ENCODE measurements at places on chromosomes 16 and 17.

- no peak overlapping the region for H3K27ac ChIP-seq
- no peaks in the 10 kb centered on the region for H3K4me1 ChIP-seq
- no peak for DNase-seq
- peaks cover 3% of the 10 kb centered on the region for H3K27me3 ChIP-seq
- H3K4me3 ChIP-seq: no peak overlapping the region
Measured at GRCh38 chr16:87454391-87454790, 38.4 kb downstream of the ZCCHC14 start.

DNA sequence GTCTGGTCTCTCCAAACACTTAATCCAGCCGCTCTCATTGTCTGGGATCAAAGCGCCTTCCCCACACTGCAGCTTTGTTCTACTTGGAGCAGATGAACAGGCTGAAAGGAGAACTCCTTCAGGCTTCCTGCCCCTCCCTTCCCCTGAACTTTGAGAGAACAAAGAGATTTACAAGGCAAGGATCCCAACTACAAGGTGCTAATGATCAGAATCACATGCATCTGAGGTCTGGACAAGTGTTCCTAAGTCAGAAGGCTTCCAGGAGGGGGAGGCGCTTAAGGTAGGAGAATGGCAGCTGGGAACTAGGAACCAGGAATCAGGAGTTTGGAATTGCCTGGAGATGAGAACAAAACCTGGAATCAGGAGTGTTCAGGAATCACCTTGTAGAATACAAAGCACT is 606.3 kb upstream of the CDH11 start:
- H3K27ac ChIP-seq: no peak overlapping the region
- no peaks in the 10 kb centered on the region for H3K4me1 ChIP-seq
- no peaks in the 10 kb centered on the region for H3K36me3 ChIP-seq
- DNase-seq: no peak
- H3K4me3 ChIP-seq: no peak overlapping the region

GRCh38 chr17:2253362-2253761 is 50.2 kb downstream of the SMG6 start:
- H3K36me3 ChIP-seq: peaks cover 23% of the 10 kb centered on the region
- H3K4me1 ChIP-seq: no peaks in the 10 kb centered on the region
- no peaks in the 10 kb centered on the region for H3K27me3 ChIP-seq
- H3K4me3 ChIP-seq: no peak overlapping the region

GRCh38 chr17:63419949-63420867 is 25.9 kb downstream of the CYB561 start:
- DNase-seq: no peak
- H3K27ac ChIP-seq: no peak overlapping the region
- H3K4me1 ChIP-seq: no peaks in the 10 kb centered on the region

- no peak for DNase-seq
- H3K36me3 ChIP-seq: peaks cover 12% of the 10 kb centered on the region
- H3K27ac ChIP-seq: peak overlapping the region; percentile 85
- no peaks in the 10 kb centered on the region for H3K27me3 ChIP-seq
- H3K4me3 ChIP-seq: peak overlapping the region; percentile 3
- peaks cover 66% of the 10 kb centered on the region for H3K4me1 ChIP-seq
Measured at GRCh38 chr17:40329839-40330794, 21.1 kb downstream of the RARA start.

DNA sequence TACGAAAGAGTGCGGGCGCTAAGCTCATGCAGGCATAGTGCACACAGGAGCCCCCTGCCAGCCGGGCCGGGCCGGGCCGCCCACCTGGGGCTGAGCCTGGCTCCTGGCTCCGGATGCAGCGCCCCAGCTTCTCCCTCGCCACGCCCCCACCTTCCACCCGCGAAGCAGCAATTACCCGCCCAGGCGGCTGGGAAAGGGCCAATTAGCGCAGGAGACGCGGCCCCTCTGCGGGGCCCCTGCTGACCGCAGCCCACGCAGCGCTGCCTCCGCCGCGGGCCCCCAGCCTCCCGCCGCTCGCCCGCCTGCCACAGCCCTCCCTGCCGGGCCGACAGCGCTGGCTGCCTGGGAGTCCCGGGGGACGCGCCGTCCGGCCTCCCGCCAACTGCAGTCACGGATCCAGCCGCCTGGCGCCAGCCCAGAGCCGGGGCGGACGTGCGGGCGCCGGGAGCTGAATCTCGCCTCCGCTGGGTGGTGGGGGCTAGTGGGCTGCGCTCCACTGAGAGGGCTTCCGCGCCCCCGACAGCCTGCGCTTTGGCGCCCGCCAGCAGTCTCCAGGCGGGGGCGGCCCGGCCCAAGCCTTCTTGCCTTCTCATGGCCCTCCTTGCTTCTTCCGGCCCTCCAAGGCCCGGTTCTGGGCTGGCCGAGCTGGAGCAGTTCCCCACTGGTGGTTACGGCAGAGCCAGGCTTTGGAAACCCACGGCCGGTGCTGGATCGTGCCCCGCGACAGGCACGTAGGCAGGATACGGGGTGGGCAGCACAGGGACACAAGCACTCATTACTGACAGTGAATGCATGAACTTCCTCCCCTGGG is 14.9 kb upstream of the CBFB start:
- peaks cover 4% of the 10 kb centered on the region for H3K4me1 ChIP-seq
- no peaks in the 10 kb centered on the region for H3K27me3 ChIP-seq
- H3K4me3 ChIP-seq: peak overlapping the region; percentile 86
- no peak overlapping the region for H3K27ac ChIP-seq
- no peaks in the 10 kb centered on the region for H3K36me3 ChIP-seq
- DNase-seq: peak; percentile 51

- H3K27ac ChIP-seq: no peak overlapping the region
- peaks cover 10% of the 10 kb centered on the region for H3K36me3 ChIP-seq
- peaks cover 4% of the 10 kb centered on the region for H3K27me3 ChIP-seq
- H3K4me1 ChIP-seq: peaks cover 3% of the 10 kb centered on the region
Measured at GRCh38 chr17:73657473-73658116, 13.3 kb upstream of the SDK2 start.

DNA sequence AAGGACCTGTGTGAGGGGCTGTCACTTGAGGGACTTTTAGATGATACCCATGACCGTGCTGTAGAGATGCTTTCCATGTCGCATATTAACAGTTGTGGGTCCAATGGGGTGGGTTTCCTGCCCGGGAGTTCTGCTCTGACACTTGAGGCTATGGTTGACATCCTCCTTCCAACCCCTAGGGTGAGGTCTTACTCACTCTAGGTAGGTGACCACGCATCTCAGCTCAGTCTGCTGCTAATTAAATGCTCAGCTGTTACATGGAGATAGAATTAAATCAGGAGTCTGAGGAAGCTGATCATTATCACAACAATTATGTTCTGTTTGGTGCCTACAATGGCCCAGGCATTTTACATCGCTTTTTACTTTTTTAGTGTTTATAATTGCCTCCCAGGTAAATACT is 40.2 kb downstream of the OSBPL7 start:
- no peak for DNase-seq
- H3K27me3 ChIP-seq: peaks cover 22% of the 10 kb centered on the region
- no peak overlapping the region for H3K27ac ChIP-seq

DNA sequence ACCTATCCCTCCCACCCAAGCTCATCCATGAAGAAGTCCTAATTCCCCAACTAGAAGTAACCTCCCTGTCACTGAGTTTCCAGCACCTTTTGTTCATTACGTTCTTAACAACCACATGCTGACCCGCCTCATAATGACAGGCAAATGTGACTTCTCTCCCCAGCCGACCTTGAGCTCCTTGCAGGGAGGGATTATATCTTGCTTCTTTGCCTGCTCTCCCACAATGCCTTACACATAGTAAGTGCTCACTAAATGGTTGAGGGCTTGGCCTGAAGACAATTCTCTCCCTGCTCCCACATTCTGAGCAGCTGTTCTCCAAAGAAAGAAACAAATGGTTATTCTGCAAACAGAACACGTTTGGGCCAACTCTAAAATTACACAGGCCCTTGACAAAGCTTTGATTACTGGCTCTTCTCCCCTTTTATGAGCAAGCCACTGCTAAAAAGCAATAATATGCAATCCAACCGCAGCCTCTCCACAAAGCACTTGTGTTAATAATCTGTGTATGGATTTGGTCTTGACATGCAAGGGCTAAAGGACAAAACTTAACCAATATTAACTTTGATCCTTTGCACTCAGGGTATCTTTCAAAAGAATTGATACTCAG is 23.2 kb downstream of the SLC39A11 start:
- H3K27ac ChIP-seq: no peak overlapping the region
- no peaks in the 10 kb centered on the region for H3K27me3 ChIP-seq
- H3K4me1 ChIP-seq: peaks cover 4% of the 10 kb centered on the region
- no peak overlapping the region for H3K4me3 ChIP-seq

DNA sequence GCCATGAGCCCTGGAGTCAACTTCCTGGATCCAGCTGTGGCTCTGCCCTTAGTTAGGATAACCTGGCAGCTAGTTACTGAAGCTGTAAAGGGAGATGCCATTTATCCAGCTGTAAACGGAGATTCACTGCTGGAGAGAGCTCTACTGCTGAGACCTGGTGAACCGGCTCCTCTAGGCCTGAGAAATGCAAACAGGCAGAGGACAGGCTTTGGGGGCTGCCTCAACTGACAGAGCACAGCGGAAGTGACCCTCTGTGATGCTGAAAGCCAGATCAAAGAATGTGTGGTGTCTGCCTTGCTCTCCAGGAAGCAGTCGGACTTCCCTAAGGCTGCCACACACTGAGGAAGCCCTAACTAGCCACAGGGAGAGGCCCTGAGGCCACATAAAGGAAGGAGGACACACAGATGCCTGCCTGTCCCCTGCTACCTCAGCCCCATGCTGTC is 21.9 kb upstream of the GPRC5C start:
- DNase-seq: no peak
- peaks cover 8% of the 10 kb centered on the region for H3K27me3 ChIP-seq
- no peak overlapping the region for H3K27ac ChIP-seq
- H3K36me3 ChIP-seq: peaks cover 1% of the 10 kb centered on the region
- no peaks in the 10 kb centered on the region for H3K4me1 ChIP-seq

GRCh38 chr16:84647828-84648594 is at the start of gene KLHL36:
Gene KLHL36 (plus strand): TSS chr16:84648511. CDS start chr16:84650868, 2,357 bp downstream.
- peaks cover 35% of the 10 kb centered on the region for H3K4me1 ChIP-seq
- no peaks in the 10 kb centered on the region for H3K27me3 ChIP-seq
- peak; percentile 67 for DNase-seq
- peak within 1 kb of the TSS; percentile 96 for H3K27ac ChIP-seq
- peaks cover 7% of the 10 kb centered on the region for H3K36me3 ChIP-seq
- peak within 1 kb of the TSS; percentile 98 for H3K4me3 ChIP-seq

GRCh38 chr17:83171661-83172060 is 92.3 kb downstream of the METRNL start:
- no peak overlapping the region for H3K27ac ChIP-seq
- peak; percentile 6 for DNase-seq
- peaks cover 5% of the 10 kb centered on the region for H3K36me3 ChIP-seq
- no peak overlapping the region for H3K4me3 ChIP-seq

- peak overlapping the region; percentile 97 for H3K27ac ChIP-seq
- peaks cover 51% of the 10 kb centered on the region for H3K4me1 ChIP-seq
- peak overlapping the region; percentile 99 for H3K4me3 ChIP-seq
- peaks cover 19% of the 10 kb centered on the region for H3K36me3 ChIP-seq
- no peak for DNase-seq
Measured at GRCh38 chr17:4947411-4948165, 742 bp downstream of the PFN1 start.

DNA sequence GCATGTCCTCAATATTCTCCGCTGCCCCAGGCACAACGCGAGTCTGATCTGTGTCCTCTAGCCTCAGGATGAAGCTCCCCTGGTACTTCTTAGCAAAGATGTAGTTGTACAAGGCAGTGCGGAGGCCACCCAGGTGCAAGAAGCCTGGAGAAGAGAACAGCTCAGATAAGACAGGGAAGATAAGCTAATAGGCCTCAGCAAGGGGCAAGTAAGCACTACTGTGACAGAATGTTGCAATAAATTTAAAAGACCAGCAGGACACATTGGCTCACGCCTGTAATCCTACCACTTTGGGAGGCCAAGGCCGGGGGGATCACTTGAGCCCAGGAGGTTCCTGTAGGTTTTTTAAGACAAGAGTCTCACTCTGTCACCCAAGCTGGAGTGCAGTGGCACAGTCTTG is 5.0 kb downstream of the EARS2 start:
- H3K4me3 ChIP-seq: no peak overlapping the region
- DNase-seq: no peak
- peaks cover 23% of the 10 kb centered on the region for H3K36me3 ChIP-seq
- H3K27me3 ChIP-seq: no peaks in the 10 kb centered on the region
- H3K27ac ChIP-seq: no peak overlapping the region
- H3K4me1 ChIP-seq: peaks cover 9% of the 10 kb centered on the region

- no peak overlapping the region for H3K27ac ChIP-seq
- no peaks in the 10 kb centered on the region for H3K27me3 ChIP-seq
- DNase-seq: no peak
- H3K4me1 ChIP-seq: no peaks in the 10 kb centered on the region
Measured at GRCh38 chr16:26177438-26177837, 485.7 kb downstream of the HS3ST4 start.

- no peak for DNase-seq
- H3K27ac ChIP-seq: no peak overlapping the region
- peaks cover 4% of the 10 kb centered on the region for H3K27me3 ChIP-seq
- H3K4me3 ChIP-seq: no peak overlapping the region
- H3K4me1 ChIP-seq: no peaks in the 10 kb centered on the region
Measured at GRCh38 chr17:65794572-65794971, 233.1 kb upstream of the AXIN2 start.

DNA sequence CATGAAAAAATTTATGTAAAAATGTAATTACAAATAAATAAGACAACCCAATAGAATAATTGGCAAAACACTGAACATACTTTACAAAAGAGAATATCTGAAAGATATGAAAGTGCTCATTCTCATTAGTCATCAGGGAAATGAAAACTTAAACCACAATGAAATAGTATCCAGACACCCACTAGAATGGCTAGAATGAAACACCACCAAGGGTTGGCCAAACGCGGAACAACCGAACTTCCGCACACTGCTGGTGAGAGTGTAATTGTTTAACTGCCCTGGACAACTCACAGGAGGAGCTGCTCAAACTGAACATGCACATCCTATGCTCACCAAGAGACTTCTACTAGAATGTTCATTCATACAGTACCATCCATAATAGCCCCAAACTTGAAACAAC is 5.8 kb upstream of the ZDHHC7 start:
- no peak overlapping the region for H3K4me3 ChIP-seq
- peaks cover 3% of the 10 kb centered on the region for H3K4me1 ChIP-seq
- peaks cover 15% of the 10 kb centered on the region for H3K27me3 ChIP-seq
- H3K36me3 ChIP-seq: no peaks in the 10 kb centered on the region
- no peak for DNase-seq
- no peak overlapping the region for H3K27ac ChIP-seq

DNA sequence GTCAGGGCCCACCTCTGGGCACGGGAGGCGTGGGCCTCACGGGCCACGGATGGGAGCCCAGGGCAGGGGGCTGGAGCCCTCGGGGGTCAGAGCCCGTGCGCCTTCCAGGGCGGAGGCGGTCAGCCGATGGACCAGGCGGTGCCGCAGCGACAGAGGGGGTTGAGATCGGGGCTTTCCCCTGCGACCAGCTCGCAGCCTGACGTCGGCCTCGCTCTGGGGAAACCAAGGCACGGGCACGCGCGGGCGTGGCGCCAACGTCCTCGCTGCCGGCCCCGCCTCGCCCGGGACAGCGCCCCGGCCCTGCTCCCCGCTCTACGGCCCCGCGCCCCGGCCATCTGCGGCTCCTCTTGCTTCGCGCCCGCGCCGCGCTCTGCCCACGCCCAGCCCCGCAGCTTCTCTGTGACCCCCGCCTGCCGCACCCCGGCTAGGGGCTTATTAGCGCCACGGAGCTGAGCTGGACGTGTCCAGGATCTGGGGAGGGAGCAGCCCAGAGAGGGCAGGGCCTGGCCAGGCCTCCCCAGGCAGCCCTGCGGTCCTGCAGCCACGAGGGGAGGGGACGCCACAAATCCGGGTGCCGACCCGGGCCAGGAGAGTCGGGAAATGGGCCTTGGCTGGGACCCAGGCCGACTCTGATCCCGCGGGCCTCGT is 13.5 kb downstream of the ACTG1 start:
- H3K4me1 ChIP-seq: peaks cover 6% of the 10 kb centered on the region
- peaks cover 7% of the 10 kb centered on the region for H3K27me3 ChIP-seq
- DNase-seq: no peak
- no peaks in the 10 kb centered on the region for H3K36me3 ChIP-seq

- no peak for DNase-seq
- no peak overlapping the region for H3K27ac ChIP-seq
- peaks cover 5% of the 10 kb centered on the region for H3K36me3 ChIP-seq
Measured at GRCh38 chr16:51155199-51155607, 4.1 kb upstream of the SALL1 start.

All from memory B cell (primary cell).